ENCODE measurements at places on chromosomes 13 and 19. TPM values are rescaled to one million over a fixed set of nuclear protein-coding genes. Genes with fewer than 3 reads are reported as not detected.

DNA sequence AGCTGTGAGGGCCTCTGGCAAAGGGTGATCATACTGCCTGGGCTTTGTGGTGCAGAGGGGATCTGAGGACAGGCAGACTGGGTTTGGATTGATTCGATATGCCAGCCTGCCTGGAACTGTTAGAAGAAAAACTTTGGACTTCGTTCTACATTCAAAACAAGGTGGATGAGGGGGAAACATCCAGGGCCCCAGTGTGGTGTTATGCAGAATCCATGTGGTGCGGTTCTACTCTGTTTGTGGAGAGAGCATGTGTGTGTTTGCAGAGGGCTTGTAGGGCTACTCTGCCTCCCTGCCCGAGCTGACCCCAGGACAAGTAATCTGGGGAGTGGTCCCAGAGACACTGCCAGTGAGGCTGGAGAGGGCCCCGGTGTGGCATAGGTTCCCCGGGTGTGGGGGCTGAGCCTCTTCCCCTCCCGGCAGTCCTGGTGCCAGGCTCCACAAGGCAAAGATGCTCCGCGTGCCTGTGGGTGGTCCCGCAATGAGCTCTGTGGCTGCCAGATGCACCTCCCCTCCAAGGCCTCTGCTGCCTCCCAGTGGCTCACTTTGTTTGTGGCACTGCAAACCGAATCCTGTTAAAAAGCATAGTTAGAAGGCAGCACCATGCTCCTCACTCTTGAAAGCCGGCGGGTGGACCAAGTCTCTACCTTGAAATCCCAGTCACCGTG lies 22.3 kb upstream of the TFDP1 start:
- peak; percentile 40 for DNase-seq

- no peak for DNase-seq
Observed at GRCh38 chr19:19140476-19140875, 2.2 kb upstream of the TMEM161A start.

Gene FCAR
- polyA plus RNA-seq: not detected

Gene ATP8A2
- polyA plus RNA-seq: not detected

Gene BRCA2
- polyA plus RNA-seq: 3.4 TPM

DNA sequence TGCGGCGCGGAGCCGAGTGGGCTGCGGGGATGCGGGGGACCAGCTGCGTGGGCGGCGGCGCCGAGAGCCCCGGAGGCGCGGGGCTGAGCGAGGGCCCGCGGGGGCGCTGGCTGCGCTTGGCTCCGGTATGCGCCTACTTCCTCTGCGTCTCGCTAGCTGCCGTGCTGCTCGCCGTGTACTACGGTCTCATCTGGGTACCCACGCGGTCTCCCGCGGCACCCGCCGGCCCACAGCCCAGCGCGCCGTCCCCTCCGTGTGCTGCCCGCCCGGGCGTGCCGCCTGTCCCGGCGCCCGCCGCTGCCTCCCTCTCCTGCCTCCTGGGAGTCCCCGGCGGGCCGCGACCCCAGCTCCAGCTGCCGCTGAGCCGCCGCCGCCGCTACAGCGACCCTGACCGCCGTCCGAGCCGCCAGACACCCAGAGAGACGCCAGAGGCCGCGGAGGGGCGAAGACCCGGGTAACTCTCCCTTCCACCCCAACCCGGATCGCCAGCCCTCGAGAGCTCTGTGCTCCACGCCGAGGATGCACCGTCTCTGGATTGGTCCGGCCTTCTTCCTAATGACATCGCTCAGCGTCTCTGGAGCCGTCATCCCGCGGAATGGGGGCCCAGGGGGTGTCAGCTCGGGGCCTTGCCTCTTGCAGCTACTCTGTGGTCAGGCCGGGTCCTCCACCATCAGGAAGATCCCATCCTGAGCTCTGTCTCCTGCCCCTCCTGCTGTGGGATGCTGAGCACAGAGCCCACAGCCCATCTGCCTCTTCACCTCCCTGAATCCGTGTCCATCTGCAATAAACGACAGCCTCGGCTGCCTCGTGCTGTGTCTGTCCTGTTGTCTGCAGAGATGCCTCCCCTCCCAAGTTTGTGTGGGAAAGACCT lies 441 bp downstream of the INAFM1 start:
- no peak for DNase-seq

Gene ANKRD24
- 0.36 TPM for polyA plus RNA-seq

DNA sequence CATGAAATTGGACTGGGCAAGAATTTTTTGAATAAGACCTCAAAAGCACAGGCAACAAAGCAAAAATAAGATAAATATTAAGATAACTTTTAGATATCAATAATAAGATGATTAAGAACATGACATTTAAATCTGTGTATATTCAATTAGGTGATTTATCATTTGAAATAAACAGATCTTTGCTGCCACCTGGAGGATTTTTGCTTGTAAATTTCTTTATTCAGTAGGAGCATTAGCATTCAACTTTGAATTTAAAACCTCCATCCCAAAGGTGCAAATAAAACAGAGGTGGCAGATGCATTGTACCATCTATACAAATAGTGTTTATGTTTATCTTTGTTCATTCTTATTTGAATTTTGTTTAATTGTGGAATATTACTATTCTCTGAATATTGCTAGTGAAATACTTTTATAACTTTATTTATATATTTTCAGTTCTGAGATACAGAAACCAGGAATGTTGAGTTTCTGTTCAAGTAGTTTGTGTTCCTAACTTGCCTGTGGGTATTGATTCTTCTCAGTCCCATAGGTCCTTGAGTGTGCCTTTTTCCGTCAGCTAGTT lies 20.9 kb downstream of the COG6 start:
- peak; percentile 0 for DNase-seq

Gene PLIN5
- polyA plus RNA-seq: 0.11 TPM

Gene SPIB
- 0.03 TPM for polyA plus RNA-seq

DNA sequence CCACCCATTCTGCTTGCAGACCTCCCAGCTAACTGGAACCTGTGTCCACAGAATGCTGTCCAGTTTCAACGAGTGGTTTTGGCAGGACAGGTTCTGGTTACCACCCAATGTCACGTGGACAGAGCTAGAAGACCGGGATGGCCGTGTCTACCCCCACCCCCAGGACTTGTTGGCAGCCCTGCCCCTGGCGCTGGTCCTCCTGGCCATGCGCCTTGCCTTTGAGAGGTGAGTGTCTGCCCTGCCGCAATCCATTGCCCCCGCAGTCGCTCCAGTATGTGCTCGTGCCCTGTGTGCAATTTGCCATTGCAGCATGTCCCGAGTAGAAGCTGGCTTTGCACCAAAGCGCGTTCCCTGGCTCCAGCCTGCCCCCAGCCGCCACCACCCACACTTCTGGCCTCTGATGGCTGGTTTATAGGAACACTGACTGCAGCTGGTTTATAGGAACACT lies 41.9 kb downstream of the CERS4 start:
- no peak for DNase-seq

GRCh38 chr13:28820099-28821051 lies at the start of gene MTUS2:
Gene MTUS2, plus strand, starts transcription at chr13:28820339.
- no peak for DNase-seq

Gene FPR2
- polyA plus RNA-seq: not detected

Gene CRB3
- polyA plus RNA-seq: 4.5 TPM

- DNase-seq: no peak
Observed at GRCh38 chr19:18735752-18736151, 52.3 kb downstream of the CRTC1 start.

All from A549 (cell line).